GM12891 (cell line): ENCODE measurements at places on chromosomes 1 and 21.

- DNase-seq: no peak
Observed at GRCh38 chr1:199422206-199422605, 605.3 kb upstream of the NR5A2 start.

DNA sequence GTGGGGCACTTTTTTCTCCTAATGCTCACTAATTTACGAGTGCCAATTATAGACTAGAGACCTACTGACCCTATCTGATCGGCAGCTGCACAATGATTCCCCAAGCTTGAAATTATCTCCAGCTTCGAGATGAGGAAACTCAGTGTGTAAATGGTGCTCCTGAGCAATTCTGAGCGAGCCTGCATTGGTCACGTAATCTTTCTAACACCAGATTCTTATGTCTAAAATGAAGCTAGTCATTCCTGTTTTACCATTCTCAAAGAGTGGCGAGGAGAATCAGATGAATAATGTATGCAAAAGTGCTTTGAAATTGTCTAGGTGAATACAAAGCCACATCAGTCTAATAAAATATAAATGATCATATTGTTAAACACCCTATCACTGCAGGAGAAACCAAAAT, 318.1 kb upstream of the FAM78B start:
- DNase-seq: no peak

DNA sequence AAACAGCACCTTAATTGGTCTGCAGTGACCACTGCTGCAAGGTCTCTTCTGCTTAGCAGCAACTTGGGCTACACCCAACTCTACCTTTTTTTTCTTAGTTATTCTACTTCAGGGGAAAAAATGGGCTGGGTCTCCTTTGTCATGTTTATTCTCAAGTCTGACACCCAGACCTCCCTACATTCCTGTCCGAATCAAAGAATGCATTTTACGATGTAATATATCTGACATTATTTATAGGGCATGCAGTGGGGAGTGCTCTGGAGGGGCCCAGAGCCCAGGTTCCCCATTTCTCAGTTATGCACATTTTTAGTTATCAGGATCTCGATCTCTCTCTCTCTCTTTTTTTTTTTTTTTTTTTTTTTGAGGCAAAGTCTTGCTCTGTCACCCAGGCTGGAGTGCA, 50.5 kb downstream of the OPTC start:
- DNase-seq: no peak

GRCh38 chr1:52792036-52792435, 50.5 kb upstream of the ZYG11A start:
- DNase-seq: no peak

DNA sequence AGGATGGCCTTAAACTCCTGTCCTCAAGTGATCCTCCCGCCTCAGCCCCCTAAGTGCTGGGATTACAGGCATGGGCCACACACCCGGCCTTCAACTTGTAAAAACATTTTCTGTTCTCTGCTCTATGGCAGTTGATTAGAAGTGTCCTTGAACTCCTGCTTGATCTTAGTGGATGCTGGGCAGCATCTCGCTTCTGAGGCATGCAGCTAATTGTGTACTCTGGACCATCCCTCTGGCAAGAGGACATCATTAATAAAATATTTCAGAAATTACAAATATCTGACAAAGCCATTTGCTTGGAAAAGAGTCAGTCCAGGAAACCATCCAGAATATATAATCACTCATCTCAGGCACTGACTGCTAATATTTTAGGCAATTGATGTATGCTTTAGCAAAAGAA, 8.1 kb downstream of the NGF start:
- no peak for DNase-seq

DNA sequence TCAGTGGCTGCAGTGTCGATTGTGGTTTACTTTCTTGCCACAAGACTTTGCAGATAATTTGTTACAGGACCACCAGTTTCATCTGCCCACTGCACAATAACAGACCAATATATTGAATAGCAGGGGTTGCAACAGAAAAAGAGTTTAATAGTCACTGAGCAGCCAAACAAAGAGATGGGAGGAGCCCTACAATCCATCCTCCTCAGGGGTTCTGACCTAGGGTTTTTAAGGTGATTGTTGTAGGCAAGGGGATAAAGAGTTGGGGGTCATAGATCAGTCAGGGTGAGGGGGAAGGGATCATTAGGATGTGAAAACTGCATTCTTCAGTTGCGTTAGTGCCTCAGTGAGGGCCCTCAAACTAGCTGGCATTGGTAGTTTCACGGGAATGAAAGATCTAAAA, 110.7 kb upstream of the OLFM3 start:
- no peak for DNase-seq

DNA sequence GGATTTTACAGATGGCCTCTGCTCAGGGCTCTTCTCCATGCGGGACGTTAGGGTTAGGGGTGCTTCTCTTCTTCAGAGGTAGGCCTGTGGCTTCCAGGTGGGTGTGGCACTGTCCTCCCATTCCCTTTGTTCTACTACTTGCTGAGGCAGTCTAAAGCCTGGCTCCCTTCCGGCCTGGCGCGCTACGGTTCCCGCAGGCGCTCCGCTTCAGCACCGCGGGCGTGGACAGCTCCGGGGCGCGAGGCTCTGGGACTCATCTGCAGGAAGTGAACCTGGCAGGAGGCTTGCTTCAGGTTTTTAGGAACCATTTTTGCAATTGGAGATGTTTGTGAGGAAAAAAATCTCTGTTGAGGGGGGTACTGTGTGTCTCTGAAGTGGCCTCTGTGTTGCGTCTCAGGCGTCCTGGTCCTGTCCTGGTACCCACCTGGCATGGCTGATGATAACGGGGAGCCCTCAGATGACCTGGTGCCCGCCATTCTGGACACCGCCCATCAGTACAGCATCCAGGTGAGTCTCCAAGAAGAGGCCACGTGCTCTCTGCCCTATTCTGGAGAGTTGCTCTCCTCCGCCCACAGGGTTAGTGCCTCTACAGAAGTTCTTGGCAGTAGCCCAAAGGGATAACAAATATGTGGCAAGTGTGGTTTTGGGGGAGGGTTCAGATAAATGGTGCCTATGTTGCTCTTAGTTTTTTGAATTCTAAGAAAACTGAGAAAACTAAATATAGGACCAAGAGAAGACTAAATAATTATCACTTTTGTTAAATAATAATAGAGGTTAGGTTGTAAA, 1.9 kb downstream of the MANEAL start:
- DNase-seq: peak; percentile 42

DNA sequence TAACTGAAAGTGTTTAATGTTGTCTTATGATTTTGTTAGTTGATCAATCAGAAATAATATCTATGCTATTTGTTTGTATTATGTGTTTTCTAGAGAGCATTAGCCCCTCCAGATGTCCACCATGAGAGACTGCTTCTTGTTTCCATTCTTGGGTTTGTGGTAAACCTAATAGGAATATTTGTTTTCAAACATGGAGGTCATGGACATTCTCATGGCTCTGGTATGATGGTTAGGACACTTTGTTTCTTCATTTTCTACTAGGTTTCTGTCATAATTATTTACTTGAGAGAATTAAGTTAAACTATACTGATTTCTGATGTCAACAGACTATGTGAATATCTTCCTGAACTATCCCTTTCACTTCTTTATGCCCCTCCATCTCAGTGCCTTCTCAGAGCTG, 16.1 kb downstream of the SLC30A7 start:
- no peak for DNase-seq

- no peak for DNase-seq
Observed at GRCh38 chr21:21907271-21907670, 909.1 kb downstream of the NCAM2 start.
